NCI-H460 (cell line): ENCODE measurements at places on chromosomes 2 and 18.

GRCh38 chr2:60140185-60140584 lies 413.3 kb downstream of the BCL11A start:
- DNase-seq, result no peak

DNA sequence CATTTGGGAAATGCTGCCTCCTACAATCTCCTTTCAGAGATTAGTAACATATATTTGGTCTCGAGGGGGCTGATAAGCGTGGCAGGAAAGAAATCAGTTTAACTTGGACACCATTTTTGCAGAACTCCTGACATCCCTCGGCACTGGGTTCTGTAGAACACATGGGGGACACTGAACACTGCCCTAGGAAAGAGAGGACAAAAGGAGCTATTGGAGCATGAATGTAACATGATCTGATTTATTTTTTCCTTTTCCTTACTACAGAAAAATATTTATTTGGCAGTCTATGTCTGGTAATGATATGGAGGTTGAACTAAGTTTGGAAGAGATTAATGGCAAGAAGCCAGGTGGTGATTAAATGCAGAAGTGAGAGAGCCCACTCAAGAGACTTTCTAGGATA lies 153.8 kb downstream of the AFF3 start:
- no peak for DNase-seq

GRCh38 chr2:63984606-63985359 lies 34.4 kb downstream of the VPS54 start:
- DNase-seq, result no peak

DNA sequence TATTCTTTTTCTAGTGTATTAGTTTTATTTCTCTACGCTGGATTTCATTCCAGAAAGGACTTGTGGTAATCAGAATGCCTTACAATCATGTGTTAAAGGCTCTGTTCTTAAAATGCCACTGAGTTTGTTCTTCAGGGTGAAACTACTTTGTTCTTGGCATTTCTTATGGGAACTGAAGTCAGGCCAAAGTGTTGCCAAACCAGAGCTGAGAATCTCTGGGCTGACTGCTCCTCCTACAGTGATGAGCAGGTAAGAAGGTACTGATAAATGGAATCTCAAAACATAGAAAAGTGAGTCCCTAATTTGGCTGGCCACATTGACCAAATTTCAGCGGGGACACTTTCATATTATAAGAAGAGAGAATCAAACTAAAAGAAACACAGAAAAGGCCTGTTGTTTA lies 55.1 kb upstream of the ZNF397 start:
- DNase-seq, result no peak

- DNase-seq, result no peak
These were observed 395.2 kb downstream of the BCL11A start for GRCh38 chr2:60158262-60158661.

DNA sequence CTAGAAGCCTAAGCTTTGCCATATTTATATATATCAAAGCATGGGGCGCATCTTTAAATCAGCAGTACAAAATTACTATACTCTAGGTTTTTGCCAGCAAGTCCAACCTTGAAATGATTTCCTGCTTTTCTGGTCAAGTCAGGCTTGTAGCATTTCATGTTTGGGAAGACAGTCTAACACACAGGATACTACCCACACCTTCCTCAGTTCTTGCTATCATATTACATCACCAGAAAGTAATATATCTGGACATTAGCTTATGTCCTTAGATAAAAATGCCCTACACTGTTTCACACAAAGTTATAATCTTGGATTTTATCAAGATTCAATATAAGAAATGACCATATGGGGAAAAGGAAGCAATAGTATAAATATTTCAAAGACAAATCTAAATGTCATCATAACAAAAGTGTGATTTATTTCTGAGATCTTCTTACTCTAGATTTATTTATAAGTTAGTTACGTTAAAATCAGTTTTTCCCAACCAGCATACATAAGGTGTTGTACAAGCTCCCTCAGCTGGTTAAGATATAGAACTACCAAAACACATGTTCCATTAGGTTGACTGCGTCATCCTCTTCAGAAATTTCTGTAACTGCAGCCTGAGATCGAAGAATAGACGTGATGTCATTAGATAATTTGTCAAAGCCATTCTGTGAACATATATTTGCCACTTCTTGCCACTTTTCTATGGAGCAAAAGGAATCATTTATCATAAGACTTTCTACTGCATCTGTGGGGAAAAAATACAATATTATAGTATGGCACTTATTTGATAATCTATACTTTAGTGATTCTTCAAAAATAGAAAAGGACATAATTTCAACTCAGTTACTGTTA lies 56.6 kb downstream of the CLHC1 start:
- peak; percentile 64 for DNase-seq

- DNase-seq, result no peak
These were observed 123.0 kb downstream of the CYP26B1 start for GRCh38 chr2:72024451-72025175.

DNA sequence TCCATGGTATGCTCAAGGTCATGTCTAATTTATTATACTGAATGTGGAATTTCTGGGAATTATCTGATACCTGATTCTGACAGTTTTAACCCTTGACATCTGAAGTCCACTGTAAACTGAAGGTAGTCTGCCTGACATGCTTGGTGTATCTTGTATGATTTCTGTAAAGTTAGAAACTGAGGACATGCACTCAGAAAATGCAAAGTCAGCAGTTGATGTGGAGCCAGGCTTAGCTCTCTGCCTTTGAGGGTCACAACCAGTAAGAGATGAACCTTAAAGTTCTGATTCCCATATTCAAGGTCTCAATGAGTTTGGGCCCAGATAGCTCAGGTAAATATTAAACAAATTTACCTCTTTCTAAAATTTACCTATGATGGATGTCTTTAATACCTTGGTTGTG lies 12.3 kb upstream of the CTLA4 start:
- no peak for DNase-seq

DNA sequence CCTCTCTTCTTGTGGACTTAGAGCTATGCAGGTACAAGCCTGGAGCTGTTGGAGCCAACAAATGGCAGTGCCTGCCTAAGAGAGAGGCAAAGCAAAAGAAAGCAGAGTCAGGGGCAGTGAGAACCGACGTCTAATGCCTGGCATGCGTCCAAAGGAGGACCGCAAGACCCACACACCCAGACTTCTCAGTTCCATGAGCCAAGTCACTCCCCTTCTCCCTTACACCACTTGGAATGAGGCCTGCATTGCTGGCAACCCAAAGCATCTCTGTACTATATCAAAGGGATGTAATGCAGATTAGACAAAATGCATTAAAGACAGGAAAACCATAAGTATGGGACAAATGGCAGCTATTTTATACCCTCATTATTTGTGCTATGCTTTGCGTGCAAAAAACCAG lies 49.9 kb upstream of the RNU4ATAC start:
- no peak for DNase-seq

DNA sequence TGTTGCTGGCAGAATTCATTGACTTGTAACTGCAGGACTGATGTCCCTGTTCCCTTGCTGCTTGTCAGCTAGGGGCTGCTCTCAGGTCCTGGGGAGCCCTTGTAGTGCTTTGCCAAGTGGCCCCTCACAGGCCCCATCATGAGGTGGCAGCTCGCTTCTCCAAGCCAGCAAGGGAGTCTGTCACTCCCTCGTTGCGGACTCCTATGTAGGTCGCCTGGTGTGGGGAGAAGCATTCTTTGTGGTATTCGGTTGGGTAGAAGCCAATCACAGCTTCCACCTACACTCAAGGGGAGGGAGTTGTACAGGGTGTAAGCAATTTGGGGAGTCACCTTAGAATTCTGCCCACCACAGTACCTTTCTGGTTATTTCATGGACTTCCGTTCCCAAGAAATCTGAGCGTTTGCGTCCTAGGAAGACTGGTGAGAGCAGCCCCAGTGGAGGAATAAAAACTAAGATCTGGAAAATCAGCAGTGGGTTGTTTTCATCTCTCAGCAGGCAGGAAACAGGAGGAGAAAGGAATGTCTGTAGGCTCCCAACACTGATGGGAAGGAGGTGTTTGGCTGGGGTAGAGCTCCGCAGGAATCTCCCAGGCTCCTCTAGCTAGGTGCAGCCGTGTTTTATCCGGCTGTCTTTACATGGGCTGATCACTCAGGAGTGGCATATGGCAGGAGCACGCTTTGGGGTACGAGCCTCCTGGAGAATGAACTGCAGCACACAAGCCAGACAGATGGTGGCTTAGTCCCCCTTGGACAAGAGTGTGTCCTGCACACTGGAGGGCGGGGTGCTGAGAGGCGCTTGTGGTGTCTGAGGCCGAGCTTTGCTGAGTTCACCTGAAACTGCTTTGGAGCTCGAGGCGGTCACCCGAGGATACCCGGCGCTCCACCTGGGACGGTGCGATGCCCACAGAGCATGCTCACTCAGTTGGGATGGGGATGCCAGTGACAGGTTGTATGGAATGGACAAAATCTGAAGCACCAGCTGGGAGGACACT lies 58.3 kb downstream of the LDLRAD4 start:
- DNase-seq, result no peak

DNA sequence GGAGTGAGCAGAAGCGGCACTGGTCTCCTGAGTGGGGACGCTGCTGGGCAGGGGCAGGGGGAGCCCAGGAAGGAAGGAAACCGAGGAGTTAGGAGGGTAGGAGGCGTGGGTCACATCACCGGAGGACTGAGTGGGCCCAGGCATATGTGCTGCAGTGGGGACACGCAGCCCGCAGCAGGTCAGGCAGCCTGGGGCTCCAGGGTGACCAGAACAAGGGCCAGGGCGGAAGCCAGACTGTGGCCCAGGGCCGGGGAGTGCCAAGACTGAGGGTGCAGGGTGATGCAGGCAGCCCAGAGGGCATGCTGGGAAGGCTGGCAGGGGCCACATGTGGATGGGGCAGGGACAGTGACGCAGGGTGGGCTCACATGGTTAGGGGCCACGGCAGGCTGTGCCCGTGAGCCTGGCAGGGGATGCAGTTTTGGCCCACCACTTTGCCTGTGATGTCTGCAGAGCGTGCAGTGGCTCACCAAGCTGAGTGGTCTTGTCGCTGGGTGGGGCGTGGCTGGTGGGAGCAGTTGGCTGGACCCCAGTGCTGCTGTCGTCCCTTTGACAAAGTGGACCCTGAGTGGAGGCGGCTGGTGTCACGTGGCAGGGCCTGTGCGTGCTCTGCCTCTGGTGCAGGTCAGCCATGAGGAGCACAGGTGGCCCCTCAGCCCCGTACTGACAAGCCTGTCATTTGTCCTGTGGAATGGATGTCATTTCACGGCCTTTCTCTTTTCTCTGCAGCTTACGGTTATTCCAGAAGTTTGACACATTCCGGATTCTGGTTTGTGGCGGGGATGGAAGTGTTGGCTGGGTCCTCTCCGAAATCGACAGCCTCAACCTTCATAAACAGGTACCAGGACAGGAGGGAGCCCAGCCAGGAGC lies 87.1 kb downstream of the DGKD start:
- DNase-seq, result no peak

- no peak for DNase-seq
These were observed 72.1 kb downstream of the EDAR start for GRCh38 chr2:108916796-108917421.

- no peak for DNase-seq
These were observed 105.4 kb upstream of the LCLAT1 start for GRCh38 chr2:30341500-30342267.

DNA sequence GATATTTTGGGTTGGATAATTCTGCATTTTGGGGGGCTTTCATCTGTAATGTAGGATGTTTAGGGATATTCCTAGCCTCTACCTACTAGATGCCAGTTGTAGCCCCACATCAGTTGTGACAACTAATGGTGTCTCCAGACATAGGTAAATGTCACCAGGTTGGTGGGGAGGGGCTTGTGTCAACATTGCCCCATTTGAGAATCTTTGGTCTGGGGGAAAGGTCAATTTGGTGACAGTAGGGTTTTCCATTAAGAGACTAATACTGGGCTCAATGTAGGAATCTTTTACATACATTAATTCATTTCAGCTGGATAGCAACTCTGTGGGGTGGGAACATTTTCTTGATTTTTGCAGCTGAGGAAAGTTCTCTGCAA lies 6.6 kb upstream of the AFTPH start:
- no peak for DNase-seq

DNA sequence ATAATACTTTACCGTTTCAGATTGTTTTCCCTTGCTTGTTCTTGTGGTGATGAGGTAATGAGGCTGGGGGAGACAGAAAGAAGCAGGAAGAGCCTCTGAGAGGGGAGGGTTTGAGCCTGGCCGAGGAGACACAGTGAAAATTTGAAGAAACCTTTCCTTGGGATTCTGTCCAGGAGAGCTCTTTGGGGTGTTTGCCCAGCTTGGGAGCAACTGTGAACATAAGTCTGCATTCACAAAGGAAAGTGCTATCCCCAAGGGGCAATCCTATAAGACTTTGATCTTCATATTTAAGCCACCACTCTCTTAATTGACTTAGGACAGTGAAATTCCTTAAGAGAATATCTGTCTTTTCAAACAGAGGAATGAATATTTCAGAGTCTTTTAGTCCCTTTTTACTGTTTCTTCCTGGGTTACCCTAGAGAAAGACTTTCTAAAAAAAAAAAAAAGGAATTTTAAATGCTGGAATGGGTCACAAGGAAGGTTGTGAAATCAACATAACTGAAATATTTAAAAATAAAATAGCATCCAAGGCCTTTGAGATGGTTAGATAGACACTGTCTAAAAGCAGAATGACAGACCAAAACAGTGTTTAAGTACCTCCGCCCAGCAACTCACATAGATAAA lies 52.5 kb upstream of the STAM2 start:
- DNase-seq, result no peak

- no peak for DNase-seq
These were observed 2.3 kb downstream of the FZD7 start for GRCh38 chr2:202035941-202036372.

- DNase-seq, result no peak
These were observed 110.6 kb upstream of the CTAGE1 start for GRCh38 chr18:22528291-22528690.

DNA sequence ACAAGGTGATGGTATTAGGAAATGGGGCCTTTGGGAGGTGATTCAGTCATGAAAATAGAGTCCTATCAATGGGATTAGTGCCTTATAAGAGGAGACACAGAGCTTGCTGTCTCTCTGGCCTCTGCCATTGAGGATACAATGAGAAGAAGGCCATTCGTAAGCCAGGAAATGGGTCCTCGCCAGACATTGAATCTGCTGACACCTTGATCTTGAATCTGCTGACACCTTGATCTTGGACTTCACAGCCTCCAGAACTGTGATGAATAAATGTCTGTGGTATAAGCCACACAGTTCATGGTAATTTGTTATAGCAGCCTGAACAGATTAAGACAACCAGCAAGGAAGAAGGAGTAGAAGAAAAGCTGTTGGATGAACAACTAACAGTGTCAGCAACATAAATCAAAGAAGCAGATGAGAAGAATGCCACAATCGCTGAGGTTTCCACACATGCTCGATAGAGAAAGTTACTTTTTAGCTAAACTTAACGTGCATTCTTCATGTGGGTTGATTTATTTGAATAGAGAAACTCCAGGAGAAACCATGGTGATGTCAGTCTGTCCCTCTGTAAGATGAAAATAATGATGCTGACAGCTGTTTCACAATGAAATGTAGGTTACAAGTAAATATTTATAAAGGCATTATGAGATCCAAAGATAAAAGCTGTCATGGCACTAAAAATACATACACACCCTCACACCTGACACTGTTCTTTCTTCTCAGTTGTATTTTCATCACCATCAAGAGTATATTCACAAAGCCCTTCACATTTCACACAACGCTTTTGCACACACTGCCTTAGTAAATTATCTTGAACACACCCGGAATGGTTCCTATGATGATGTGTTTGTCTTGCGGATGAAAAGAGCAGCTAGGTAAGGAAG lies 153.7 kb upstream of the NCK2 start:
- DNase-seq, result no peak
